ENCODE measurements at places on chromosomes 4 and X.

- DNase-seq, result no peak
These were observed 347 bp downstream of the AMTN start for GRCh38 chr4:70518716-70519115.

- no peak for DNase-seq
These were observed 1255.7 kb downstream of the ADGRL3 start for GRCh38 chr4:62455871-62456270.

GRCh38 chrX:107153005-107153404 lies 34.4 kb upstream of the RBM41 start:
- no peak for DNase-seq

- DNase-seq, result no peak
These were observed 647 bp downstream of the OPHN1 start for GRCh38 chrX:68432648-68433047.

DNA sequence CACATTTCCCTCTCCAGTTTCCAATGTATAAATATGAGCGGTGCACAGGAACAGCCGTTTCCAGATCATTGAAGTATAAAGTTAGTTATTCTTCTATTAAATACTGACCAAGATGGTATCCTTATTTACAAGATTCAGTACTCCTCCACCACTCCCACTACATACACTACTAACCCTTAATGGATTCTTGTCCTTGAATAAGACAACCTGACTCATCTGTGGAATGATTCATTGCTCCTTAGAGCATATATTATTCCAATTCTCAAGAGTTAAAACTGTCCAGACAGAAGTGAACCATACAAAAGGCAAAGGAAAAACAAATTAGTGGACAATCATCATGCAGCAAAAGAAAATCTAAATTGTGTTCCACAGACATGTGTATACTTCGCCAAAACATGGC lies 373.3 kb downstream of the IDS start:
- no peak for DNase-seq

- DNase-seq, result no peak
These were observed 58.9 kb downstream of the PPM1K start for GRCh38 chr4:88225232-88226105.

- no peak for DNase-seq
These were observed 10.2 kb downstream of the BEND2 start for GRCh38 chrX:18210470-18210869.

GRCh38 chr4:5280828-5281227 lies 229.5 kb downstream of the STK32B start:
- no peak for DNase-seq

- no peak for DNase-seq
These were observed 300.2 kb upstream of the VCX start for GRCh38 chrX:7542587-7543380.

- DNase-seq, result no peak
These were observed 196.6 kb upstream of the ETNPPL start for GRCh38 chr4:108959491-108959890.

GRCh38 chr4:109848501-109848900 lies 594 bp downstream of the LRIT3 start:
- no peak for DNase-seq

DNA sequence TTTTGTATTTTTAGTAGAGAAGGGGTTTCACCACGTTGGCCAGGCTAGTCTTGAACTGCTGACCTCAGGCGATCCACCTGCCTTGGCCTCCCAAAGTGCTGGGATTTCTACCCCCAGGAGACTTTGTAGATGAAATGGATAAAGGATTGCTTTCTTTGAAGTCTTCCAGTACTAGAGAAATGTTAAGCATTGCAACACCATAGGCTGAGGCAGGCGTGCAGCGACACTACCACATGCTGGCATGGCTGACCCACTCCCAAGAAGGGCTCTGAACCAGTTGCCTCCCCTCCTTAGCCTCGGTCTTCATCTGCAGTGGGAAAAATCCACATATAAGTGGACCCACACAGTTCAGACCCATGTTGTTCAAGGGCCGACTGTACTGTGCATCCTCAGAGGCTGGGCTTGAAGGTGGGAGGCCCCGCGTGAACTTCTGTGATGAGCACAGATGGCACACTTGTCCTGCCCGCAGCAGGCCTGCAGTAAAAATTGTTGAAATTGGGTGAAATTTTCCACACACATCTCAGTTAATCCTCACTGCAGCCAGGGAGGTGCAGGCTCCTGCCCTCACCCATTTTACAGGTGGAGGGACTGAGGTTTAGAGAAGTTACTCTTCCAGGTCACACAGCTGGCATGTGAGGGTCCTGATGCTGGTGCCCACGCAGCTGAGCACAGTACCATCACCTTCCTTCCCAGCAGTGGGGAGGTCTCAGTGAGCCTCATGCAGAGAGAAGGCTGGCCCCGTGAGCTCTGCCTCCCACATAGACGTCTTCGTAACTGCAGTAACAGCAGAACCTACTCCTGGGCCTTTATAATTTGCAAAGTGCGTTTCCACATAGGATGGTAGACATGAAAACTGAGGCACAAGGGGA lies 35.5 kb downstream of the HTRA3 start:
- no peak for DNase-seq

DNA sequence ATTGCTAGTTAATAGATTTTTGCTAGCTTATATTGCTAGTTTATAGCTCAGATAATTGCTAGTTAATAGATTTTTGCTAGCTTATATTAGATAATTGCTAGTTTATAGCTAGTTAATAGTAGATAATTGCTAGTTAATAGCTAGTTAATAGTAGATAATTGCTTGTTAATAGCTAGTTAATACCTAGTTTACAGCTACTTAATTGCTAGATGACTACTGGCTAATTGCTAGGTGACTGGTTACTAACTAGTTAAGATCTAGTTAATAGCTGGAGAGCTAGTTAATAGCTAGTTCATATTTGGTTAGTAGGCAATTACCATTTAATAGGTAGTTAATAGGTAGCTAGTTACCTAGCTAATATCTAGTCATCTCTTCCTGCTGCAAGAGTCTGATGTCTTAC lies 633.8 kb upstream of the CT83 start:
- no peak for DNase-seq

- no peak for DNase-seq
These were observed 242.9 kb upstream of the ANKRD50 start for GRCh38 chr4:124955476-124955875.

- DNase-seq, result no peak
These were observed 69.8 kb upstream of the PRSS48 start for GRCh38 chr4:151207186-151207585.

DNA sequence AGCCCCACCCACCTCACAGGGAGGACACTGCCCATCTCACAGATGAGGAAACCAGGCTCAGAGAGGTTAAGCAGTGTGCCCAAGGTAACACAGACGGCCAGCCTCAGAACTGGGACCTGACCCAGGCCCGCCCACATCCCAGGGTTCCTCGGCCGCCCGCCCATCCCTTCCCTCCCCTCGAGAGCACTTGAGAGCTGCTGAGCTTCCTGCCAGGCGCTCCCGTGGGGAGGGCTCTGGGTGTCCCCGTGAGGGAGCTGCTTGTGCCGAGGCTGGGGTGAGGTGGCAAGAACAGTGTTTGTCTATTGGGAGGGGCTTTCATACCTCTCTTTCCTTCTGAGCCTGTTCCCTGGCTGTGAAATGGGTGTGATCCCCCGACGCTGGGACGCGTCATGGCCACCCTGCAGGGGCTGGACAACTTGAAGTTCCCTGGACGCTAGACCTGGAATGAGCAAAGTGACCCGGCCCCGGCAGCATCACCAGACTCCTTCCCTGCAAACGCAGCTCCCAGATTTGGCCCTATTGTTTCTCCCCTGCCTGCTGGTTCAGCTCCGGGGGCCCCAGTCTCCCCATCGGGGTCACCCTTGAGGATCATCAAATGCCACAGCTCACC lies 204.9 kb downstream of the AFAP1 start:
- no peak for DNase-seq

GRCh38 chr4:102114118-102114630 lies 231.1 kb downstream of the SLC39A8 start:
- DNase-seq, result no peak

GRCh38 chr4:79514621-79515329 lies 106.7 kb upstream of the GK2 start:
- DNase-seq, result no peak

GRCh38 chr4:110198435-110199416 lies at the start of gene ELOVL6:
TSS of gene ELOVL6 (minus strand) at chr4:110198615. CDS start at chr4:110198335, 280 bp downstream.
- no peak for DNase-seq

- DNase-seq, result no peak
These were observed 20.8 kb downstream of the GUCY1A1 start for GRCh38 chr4:155687380-155687982.

GRCh38 chr4:129342819-129343408 lies 247.0 kb downstream of the C4orf33 start:
- DNase-seq, result no peak

DNA sequence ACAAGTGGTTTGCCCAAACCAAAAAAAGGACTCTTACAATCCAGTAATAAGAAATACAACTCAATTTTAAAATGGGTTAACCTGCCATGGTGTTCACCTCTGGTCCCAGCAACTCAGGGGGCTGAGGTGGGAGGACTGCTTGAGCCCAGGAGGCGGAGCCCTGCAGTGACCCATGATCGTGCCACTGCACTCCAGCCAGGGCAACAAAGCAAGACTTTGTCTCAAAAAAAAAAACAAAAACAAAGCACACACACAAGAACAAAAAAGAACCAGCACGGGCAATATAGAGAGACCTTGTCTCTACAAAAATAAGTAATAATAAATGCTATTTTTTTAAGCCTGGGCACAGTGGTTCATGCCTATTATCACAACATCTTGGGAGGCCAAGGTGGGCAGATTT lies 28.7 kb downstream of the ARAP2 start:
- no peak for DNase-seq

- no peak for DNase-seq
These were observed 734.5 kb upstream of the HTR2C start for GRCh38 chrX:113849408-113849807.

DNA sequence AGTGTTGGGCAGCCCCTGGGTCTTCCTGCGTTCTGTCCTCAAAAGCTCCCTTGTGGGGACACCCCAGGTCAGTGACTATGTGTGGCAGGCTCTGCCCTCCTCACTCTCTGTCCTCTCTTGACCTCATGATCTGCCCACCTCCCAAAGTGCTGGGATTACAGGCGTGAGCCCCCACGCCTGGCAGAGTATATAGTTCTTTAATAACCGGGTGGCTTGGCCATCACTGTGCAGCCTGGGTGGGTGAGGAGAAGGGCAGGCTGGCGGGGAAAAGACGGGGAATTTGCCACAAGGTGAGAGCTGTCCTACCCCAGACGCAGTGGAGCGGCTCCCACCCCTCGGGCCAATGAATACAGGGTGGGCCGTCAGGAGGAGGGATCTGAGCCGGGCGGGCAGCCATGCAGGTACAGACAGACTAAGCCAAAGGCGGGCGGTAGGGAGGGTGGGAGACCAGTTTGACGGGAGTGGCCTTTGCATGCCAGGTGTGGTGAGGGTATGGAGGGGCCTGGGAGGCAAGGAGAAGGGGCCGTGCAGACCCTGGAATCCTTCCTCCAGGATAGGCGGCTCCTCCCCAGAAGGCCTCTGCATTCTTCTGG lies 2.5 kb downstream of the SH3BP2 start:
- DNase-seq, result no peak

GRCh38 chr4:2472187-2472586 lies 3.3 kb downstream of the RNF4 start:
- DNase-seq, result no peak

DNA sequence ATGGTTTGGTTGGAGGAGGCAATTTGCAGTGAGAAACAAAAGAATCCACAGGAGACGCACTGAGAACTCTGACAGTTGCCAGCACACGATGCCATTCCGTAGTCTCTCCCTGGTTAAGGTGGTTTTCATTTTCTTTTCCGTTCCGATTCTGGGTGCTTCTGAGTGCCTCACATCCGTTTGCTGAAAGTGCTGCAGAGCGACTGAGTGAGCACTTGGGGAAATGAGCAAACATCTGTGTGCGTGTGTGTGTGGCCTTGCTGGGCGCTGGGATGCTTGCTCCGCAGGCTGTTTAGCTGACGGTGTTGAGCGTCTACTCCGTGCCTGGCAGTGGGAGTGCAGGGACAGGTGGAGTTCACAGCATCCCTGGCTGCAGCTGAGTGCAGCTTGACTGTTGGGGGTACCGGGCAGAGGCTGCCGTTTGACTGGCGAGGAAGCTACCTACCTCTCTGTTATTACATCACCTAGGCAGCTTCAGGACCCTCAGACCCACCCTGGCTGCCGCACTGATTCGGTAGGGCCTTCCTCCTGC lies 49.3 kb downstream of the SORCS2 start:
- DNase-seq, result no peak

DNA sequence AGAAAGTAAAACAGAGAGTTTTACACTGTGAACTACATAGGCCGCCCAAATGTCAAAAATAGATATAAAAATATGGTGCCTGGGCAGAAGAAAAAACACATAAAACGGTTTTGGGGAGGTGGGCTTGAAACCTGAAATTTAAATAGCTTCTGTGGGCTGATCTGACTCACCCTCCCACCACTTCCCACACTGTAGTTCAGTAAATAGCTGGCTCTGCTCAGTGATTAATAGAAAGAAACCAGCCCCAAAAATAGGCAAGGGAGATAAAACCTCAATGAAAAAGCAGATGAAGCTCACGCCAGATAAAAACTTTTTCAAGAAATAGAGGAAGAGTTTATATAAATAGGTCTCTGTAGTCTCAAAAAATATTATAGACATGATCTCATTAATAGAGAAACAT lies 13.2 kb upstream of the COX7B2 start:
- DNase-seq, result no peak

GRCh38 chr4:77007358-77008230 lies 58.0 kb downstream of the SEPTIN11 start:
- DNase-seq, result no peak

DNA sequence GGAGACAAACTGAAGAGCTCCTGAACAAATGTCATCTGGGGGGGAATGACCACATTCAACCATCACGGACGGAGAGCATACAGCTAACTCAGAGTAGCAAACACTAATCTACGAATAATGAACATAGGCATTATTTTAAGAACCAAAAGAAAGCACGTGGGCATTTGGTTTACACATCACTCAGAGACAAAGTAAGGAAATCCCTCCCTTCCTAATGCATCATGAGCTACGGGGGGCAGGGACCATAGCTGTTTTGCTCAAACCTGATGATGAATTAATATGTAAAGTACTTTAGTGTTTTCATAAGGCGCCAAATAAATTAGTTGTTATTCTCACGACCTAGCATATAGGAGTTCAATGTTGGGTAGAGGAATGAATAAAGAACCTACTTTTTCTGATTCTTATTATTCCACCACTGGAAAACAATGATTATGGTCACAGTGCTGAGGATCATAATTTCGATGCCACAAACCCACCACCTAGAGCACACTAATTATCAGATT lies 11.7 kb upstream of the TMEM156 start:
- DNase-seq, result no peak

DNA sequence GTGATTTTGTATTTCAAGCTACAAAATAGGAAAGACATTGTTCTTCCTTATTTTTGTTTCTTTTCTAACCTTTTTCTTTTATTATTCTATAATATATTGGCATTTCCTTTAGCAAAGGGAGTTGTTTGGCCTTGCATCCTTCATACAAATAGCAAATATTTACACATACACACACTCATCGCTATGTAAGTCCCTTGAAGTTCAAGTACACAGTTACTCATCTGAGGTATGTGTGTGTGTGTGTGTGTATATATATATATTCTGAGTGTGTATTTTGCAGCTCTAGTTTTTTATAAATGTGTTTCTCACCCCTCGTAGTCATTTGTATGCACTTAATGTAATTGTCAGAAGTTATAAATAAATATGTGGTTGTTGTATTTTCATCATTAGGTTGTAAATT lies 724.8 kb upstream of the MAGEB2 start:
- no peak for DNase-seq

GRCh38 chr4:7515390-7515902 lies 80.7 kb upstream of the PSAPL1 start:
- DNase-seq, result no peak

GRCh38 chr4:152028131-152028530 lies 267.3 kb upstream of the GATB start:
- DNase-seq, result no peak
